ENCODE measurements at places on chromosomes 1 and 21.

- DNase-seq = no peak
These were observed 11.0 kb downstream of the KLHL21 start for GRCh38 chr1:6591644-6592043.

- peak; percentile 77 for DNase-seq
These were observed 39.0 kb upstream of the CADM3 start for GRCh38 chr1:159132271-159132881.

DNA sequence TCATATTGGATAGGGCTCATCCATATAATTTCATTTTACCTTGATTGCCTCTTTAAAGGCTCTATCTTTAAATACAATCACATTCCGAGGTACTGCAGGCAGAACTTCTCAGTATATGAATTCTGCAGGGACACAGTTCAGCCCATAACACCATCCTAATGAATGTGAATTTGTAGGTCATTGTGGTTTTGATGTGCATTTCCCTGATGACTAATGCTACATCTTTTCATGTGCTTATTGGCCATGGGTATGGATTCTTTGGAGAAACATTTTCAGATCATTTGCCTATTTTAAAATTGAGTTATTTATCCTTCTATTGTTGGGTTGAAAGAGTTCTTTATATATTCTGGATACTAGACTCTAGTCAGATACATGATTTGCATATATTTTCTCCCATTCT is 9.6 kb upstream of the RPS6KC1 start:
- DNase-seq = no peak

DNA sequence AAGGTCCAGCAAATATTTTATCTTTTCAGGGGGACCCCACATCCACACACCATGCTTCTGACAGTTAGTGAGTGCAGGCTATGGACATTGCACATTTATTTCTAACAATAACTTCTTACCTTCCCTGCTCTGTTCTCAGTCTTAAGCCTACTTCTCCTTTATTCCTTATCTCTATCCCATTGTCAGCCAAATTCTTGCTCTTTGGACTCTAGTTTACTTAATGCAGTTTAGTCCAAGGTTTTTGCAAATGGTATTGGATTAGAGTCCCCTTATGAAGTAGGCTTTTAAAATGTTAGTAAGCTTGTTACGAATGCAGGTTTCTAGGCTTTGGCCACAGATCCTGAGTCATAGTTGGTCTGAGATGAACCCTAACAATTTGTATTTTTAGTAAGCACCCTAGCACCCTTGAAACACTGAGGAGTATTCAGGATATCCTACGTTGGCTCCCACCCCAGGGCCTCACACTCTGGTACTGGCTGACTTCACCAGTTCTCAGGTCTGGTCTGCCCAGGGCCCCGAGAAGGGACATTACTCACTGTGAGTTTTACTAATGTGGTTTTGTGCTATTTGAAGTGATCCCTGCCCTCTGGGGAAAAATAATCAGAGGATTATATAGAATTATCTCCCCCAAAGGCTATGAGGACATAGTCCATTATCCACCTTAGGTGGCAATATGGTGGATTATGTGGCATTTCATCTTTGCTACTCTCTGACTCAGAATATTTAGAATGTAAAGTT is 239.5 kb downstream of the TGFB2 start:
- no peak for DNase-seq

DNA sequence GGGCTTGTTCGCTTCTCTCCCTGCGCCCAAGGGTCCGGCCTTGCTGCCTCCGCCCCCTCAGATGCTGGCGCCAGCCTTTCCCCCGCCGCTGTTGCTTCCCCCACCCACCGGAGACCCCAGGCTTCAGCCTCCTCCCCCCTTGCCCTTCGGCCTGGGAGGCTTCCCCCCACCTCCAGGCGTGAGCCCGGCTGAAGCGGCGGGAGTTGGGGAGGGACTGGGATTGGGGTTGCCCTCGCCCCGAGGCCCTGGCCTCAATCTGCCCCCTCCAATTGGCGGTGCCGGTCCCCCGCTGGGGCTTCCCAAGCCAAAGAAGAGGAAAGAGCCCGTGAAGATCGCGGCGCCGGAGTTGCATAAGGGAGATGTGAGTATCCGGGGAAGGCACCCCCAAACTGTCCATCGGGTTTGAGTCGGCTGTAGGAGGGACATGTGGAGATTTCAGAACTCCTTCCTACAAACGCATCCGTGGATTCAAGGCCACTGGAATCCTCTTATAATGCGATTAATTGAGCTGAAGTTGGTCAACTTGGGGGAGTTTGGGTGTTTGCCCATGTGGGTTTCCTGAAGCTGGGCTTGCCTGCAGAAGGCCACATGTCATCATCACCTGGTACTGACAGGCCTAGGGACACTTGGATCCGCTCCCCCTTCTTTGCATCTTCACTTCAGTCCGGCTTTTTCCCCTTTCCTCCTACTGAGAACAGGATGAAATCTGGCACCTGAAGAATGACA is 707 bp downstream of the PRCC start:
- peak; percentile 41 for DNase-seq

GRCh38 chr1:210446479-210446878 is 117.8 kb downstream of the HHAT start:
- no peak for DNase-seq

- no peak for DNase-seq
These were observed 1.4 kb downstream of the ARF1 start for GRCh38 chr1:228083871-228084278.

DNA sequence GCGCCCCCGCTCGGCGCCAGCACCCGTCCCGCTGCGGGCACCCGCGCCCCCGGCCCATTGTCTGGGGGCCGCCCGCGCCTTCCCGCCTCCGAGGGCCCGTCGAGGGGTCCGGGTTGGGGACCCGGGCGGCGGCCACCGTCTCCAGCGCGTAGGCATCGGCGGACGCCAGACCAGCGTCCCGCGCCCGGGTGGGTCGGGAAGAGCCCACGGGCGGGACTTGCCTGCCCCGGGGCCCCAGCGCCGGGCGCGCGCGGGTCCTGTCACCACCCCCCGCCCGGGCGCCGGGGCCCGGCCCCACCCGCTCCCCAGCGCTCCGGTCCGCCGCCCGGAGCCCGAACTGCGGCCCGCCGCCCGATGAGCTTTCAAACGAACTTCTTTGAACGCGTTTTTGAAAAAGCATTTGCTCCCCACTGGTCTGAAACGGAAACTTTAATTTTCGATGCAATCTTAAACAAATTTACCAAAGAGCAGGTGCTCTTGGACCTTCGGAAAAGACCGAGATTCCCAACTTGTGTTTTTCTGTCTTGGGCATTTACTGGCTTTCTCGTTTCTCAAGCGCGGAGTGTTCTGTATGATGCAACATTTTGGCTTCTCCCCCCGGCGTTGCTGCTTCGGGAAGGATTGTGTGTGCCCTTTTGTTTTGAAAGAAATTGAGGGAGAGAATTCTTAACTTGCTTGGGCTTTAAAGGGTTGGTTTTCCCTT is 615 bp downstream of the CLIC4 start:
- DNase-seq = peak; percentile 49

DNA sequence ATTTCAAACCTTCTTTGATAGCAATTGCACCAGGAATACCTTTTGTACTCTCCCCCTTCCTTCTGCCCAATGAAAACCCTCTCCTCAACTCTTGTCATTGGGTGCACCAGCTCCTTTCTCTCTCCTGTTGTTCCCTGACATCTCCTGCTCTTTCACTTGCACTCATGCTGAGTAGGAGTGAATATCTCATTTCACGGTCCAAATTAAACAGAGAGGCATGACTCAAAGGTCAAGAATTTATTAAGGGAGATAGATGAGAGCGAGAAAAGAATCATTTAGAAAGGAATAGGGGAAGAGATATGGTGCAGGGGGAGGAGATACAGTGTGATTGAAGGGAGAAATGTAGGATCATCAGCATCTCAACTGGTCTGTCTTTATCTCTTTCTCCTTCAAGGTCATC is 22.1 kb downstream of the AIM2 start:
- DNase-seq = no peak

- peak; percentile 79 for DNase-seq
These were observed 918 bp downstream of the MIB2 start for GRCh38 chr1:1616045-1616790.

DNA sequence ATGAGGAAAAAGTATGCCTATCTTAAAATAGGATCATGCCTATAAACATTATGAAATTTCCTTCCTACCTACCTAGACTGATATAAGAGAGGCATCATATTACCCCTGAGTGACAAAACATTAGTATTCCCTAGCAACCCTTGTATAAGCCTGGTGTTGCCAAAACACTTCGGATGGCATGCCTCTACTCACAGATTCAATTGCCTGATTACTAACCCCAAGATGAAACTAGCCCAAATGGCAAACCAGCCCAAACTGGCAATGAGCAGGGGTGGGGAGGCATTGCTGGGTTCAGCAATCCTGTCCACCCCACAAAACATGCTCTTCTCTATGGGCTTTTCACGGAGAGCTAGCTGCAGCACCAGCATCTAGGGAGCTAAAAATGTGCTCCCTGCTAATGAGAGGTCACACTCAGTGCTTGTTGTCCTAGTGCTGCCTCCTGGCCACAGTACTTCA is 13.9 kb downstream of the PALMD start:
- no peak for DNase-seq

GRCh38 chr1:147156642-147157041 is 15.6 kb downstream of the PRKAB2 start:
- DNase-seq = no peak

DNA sequence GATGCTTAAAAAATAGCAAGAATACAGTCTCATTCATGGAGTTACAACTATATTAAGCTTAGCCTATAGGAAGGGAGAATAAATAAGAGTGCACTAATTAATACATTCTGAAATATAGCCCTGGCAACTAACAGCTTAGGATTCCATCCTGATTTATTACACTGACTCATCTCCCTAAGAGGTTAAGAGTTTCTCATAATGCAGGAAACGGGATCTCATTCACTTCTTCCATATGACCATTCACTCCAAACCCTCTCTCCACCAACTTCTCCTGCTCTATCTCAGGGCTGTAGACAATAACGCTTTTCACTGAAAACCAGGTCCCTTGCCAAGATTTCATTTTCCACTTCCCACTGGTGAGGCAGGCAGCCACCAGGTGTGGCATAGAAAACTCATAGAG is 168.5 kb upstream of the PLD5 start:
- DNase-seq = no peak

DNA sequence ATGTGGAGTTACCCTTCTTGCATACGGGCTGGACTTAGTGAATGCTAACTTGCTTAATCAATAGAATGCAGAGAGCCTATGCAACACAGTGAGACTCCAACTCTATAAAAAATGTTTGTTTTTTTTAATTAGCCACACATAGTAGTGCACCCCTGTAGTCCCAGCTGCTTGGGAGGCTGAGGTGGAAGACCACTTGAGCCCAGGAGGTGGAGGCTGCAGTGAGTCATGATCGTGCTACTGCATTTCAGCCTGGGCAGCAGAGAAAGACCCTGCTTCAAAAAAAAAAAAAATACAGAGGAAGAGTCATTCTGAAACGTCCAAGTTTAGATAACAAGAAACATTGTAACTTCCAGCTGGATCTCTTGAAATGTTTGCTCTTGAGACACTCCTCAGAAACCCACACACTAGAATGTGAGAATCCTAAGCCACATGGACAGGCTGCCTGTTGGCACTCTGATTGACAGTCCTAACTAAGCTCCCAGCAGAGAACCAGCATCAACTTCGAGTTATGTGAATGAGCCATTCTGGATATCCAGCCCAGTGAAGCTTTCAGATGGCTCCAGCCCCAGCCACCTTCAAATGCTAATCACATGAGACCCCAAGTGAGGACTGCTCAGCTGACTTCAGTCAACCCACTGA is 20.0 kb upstream of the CAP1 start:
- DNase-seq = no peak

GRCh38 chr1:170309389-170310013 is 163.7 kb downstream of the NTMT2 start:
- DNase-seq = no peak

DNA sequence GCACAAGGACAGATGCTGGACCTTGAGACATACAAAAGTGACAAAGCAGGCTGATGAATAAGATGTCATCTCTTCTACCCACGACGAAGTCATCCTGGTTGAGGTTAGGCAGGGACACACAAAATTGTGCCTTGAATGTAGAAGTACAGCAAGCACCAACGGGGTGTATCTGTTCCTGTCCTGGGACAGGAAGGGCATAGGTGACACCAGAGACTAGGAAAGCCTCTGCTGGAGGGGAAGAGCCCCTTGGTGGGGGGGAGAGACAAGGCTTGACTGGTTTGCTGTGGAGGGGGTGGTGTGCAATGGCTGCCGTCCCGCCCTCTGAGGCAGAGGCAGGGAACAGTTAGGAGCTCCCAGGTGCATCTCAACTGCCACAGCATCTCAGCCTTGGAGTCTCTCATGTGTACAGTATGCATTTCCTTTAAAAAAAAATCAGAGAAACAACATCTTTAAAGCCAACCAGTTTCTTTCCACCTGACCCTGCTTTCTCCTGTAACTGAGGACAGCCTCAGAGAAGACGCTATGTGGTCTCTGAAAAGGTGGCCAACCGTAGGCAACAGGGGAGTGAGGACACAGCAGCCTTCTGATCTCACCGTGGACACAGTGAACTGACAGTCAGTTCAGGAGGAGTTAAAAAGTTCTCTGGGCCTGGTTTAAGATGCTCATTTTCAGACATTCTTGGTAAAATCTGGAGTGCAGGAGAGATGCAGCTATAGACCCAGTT is 17.7 kb upstream of the GFI1 start:
- DNase-seq = no peak

DNA sequence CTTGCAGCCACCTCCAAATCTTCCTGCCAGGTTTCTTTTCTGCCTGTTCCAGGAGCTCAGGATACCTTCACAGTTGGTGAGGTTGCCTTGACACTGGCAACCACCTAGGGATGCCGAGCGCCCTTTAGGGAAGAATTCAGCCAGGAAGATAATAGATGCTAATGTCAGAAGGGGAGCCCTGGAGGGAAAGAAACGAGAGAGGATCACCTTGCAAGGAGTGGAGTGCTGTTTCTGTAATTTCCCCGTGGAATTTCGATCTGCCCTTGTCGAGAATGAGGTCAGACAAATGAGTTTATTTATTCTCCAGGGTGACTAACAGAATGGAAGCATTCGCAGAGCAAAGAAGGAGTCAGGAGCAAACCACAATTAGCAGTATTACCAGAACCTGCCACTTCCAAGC is 315.8 kb upstream of the KAZN start:
- peak; percentile 24 for DNase-seq

DNA sequence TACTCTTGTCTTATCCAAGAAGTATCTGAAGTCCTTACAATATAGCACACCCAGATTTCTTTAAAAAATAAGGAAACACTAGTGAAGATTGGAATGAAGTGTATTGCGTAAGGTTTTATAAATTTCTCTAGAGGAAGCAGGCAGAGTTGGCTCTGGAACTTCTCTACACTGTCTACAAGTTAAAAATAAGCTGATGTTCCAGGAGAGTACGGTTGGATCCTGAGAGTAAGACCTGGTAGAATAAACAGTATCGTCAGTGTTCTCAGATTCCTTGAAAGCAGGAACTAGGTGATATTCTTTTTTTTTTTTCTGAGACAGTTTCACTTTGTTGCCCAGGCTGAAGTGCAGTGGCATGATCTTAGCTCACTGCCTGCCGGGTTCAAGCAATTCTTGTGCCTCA is 107.9 kb downstream of the USP25 start:
- DNase-seq = no peak

GRCh38 chr1:201886103-201886885 is 2.4 kb upstream of the SHISA4 start:
- DNase-seq = no peak

Measured in iPS-NIHi11 (cell line).